H1 (cell line): ENCODE measurements at places on chromosomes 1 and 21.

- no peak for DNase-seq
Observed at GRCh38 chr1:70906800-70907199, 140.8 kb downstream of the PTGER3 start.

DNA sequence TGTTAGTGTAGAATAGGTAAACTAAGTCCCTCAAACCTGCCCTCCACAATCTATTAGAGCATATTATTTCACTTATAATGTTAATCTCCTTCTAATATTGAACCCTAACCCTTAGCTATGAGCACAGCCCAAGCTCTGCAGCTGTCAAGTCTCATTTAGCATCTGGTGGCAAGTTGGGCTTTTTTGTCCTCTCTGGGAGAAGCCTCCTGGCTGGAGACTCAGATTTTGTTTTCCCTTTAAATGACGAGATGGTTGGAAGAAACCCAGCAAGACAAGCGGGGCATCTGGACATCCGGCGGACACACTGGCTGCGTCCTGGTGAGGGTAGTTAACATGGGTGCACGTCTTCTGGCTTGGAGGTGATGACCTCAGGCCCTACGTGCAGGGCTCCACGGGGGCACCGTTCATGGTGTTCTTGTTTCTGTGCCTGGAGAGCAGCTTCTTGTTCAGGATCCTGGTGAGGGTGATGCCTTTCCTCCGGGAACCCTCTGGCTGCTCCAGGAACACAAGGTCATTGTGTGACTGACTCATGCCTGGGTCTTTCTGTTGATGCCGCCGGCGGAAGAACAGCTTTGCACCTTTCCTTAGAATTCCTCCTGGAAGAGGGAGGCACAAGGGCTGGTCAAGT lies 9.7 kb upstream of the PRDM15 start:
- no peak for DNase-seq

DNA sequence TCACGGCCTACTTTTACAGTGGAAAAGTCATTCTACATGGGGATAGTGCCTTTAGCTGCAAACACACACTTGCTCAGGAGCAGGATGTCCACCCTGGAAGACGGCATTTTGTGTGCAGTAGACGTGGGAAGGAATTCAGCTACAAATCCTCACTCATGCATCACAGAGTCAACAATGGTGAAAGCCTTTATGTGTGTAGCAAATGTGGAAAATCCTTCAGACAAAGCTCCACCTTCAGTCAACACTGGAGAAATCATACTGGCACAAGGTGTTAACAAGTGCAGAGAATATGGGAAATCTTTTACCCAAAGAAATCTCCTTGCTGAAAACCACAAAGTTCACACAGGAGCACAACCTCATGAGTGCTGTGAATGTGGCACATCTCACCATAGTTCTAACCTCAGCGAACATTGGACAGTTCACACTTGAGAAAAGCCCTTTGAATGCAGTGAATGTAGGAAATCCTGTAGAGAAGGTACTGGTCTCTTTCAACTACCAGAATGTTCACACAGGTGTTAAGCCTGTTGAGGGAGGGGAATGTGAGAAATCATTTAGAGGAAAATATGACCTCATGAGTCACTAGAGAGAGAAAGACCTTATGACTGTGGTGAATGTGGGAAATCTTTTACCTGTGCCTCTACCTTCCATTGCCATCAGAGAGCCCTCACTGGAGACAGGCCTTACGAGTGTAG lies 101.8 kb downstream of the PTGS2 start:
- DNase-seq, result no peak

DNA sequence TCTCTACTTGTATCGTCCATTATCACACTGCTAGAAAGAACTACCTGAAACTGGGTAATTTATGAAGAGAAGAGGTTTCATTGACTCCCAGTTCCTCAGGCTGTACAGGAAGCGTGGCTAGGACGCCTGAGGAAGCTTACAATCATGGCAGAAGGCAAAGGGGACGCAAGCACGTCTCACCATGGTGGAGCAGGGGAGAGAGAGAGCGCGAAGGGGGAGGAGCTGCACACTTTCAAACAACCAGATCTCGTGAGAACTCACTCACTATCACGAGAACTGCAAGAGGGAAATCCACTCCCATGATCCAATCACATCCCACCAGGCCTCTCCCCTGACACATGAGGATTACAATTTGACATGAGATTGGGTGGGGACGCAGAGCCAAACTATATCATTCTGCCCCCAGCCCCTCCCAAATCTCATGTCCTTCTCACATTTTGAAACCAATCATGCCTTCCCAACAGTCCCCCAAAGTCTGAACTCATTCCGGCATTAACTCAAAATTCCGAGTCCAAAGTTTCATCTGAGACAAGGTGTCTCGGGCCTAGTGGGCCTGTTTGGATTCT lies 8.0 kb downstream of the MMEL1 start:
- no peak for DNase-seq

DNA sequence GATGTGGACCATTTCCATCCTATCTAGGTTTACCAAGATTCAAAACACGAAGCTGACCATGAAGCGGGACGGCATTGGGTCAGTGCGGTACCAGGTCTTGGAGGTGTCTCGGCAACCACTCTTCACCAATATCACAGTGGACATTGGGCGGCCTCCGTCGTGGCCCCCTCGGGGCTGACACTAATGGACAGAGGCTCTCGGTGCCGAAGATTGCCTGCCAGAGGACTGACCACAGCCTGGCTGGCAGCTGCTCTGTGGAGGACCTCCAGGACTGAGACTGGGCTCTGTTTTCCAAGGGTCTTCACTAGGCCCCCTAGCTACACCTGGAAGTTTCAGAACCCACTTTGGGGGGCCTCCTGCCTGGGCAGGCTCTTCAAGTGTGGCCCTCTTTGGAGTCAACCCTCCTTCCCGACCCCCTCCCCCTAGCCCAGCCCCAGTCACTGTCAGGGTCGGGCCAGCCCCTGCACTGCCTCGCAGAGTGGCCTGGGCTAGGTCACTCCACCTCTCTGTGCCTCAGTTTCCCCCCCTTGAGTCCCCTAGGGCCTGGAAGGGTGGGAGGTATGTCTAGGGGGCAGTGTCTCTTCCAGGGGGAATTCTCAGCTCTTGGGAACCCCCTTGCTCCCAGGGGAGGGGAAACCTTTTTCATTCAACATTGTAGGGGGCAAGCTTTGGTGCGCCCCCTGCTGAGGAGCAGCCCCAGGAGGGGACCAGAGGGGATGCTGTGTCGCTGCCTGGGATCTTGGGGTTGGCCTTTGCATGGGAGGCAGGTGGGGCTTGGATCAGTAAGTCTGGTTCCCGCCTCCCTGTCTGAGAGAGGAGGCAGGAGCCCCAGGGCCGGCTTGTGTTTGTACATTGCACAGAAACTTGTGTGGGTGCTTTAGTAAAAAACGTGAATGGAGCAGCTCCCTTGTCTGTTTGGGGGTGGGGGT lies 864 bp upstream of the CCDC24 start:
- no peak for DNase-seq

GRCh38 chr1:61752921-61753389 lies 10.7 kb downstream of the PATJ start:
- DNase-seq, result no peak

DNA sequence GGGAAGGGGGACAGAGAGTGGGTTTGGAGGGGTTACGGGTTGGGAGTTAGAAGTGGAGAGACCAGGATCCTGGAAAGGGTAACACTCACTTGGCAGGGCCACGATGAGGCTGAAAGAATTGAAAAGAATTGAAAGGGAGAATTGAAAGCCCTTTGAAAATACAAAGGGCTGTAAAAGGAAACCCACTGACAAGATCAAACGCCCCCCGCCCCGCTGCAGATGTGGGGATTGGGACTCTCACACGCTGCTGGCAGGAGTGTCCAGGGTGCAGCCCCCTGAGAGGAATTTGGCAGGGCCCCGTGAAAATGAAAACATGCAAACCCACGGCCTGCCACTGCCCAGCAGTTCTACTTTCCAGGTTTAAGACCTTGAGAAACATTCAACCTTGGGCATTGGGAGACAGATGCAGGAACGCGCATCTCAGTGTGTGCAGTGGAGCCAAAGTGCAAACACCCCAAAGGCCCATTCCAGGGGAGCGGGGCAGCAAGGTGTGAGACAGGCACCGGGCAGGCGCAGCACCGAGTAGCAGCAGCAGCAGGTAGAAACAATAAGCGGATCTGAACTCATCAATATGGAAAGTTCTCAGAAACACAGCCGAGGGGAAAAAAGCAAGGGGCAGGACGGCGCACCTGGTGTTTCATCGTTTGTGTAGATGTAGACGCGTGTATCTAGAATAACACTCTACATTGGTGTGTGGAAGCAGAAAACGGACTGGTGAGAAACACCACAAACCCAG lies 8.3 kb upstream of the TNFRSF1B start:
- no peak for DNase-seq
